ENCODE measurements at places on chromosomes 2 and 18.

GRCh38 chr2:8753609-8754008, 71.8 kb downstream of the ID2 start:
- no peak for DNase-seq

DNA sequence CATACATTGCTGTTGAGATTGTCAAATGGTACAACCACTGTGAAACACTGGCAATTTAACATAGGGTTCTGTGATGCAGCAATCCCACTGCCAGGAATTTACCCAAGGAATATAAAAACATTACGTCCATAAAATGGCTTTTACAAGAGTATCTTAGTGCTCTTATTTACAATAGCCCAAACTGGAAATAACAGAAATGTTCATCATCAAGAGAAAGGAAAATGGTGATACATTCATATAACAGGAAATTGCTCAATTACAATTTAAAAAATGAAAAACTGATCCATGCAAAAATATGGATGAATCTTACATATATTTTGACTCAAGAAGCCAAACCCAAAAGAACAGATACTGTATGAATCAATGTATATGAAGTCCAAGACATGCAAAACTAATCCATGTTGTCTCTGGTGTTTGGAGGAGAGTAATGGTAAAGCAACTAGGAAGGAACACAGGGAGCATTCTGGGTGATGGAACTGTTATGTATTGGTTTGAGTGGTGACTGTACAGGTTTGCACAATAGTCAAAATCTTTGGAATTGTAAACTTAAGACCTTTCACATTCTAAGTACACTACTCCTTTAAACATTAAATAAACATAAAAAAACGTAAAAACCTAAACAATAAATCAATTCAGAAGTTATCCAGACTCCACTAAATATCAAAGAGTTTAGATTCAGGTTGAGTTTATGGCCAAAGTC, 104.8 kb upstream of the WDR75 start:
- DNase-seq, result no peak

GRCh38 chr2:42513252-42513918, 19.6 kb upstream of the KCNG3 start:
- DNase-seq, result peak; percentile 54

GRCh38 chr18:54813977-54814565, 14.2 kb upstream of the RAB27B start:
- no peak for DNase-seq

DNA sequence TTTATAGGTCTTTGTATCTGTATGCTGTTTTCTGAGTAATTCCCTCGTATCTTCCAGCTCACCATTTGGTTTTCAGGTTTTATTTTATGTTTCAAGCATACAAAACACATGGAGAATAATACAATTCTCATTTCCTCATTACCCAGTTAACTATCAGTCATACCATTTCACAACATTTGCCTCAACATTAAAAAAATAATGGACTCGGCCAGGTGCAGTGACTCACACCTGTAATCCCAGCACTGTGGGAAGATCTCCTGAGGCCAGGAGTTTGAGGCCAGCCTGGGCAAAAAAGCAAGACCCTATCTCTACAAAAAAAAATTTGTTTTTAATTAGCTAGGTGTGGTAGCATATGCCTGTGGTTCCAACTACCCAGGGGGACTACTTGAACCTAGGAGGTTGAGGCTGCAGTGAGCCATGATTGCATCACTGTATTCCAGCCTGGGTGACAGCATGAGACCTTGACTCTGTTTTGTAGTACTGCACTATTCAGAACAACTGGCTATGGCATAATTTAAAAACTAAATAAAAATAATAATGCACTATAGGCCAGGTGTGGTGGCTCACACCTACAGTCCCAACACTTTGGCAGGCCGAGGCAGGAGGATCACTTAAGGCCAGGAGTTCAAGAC, 20.3 kb downstream of the NPC1 start:
- DNase-seq, result peak; percentile 49

GRCh38 chr18:48749768-48750167, 201.0 kb downstream of the SMAD7 start:
- DNase-seq, result peak; percentile 47

GRCh38 chr18:58354791-58355190, 274.1 kb downstream of the ALPK2 start:
- no peak for DNase-seq

GRCh38 chr2:220499225-220499624, 871.8 kb downstream of the SLC4A3 start:
- peak; percentile 50 for DNase-seq

GRCh38 chr2:219277703-219278654, 1.2 kb upstream of the DNAJB2 start:
- peak; percentile 87 for DNase-seq

DNA sequence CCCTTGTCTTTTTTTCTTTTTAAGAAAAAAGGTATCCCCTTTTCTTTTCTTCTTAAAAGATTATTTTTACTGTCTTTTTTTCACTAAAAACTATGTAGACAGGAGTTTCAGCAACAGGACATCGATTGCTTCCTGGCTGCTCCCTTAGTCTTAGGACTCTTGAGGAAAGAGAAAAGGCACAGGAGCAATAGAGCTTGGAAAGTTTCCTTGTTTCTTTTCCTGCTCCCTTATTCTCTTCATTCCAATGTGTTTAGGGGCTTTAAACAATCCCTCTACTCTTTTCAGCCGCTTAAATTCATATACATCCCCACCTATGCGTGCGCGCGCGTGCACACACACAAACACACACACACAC, 225.9 kb upstream of the FBXO11 start:
- no peak for DNase-seq

DNA sequence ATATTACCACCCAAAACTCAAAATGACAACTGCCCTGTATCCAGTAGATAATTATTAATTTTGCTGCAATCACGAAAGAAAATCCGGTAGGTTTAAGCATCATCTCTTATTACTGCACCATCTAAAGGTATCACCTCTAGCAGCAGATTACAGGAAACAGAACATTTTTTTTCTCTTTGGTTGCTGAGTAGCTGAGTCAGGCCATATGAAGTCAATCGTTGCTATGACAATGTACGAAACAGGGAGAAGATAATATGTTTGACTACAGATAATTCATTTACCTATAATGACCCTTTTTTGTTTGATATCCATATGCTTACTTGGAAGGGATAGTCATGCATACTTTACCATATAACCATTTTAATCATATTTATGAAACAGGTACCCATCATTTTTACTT, 831.6 kb upstream of the CHAC2 start:
- DNase-seq, result peak; percentile 41

DNA sequence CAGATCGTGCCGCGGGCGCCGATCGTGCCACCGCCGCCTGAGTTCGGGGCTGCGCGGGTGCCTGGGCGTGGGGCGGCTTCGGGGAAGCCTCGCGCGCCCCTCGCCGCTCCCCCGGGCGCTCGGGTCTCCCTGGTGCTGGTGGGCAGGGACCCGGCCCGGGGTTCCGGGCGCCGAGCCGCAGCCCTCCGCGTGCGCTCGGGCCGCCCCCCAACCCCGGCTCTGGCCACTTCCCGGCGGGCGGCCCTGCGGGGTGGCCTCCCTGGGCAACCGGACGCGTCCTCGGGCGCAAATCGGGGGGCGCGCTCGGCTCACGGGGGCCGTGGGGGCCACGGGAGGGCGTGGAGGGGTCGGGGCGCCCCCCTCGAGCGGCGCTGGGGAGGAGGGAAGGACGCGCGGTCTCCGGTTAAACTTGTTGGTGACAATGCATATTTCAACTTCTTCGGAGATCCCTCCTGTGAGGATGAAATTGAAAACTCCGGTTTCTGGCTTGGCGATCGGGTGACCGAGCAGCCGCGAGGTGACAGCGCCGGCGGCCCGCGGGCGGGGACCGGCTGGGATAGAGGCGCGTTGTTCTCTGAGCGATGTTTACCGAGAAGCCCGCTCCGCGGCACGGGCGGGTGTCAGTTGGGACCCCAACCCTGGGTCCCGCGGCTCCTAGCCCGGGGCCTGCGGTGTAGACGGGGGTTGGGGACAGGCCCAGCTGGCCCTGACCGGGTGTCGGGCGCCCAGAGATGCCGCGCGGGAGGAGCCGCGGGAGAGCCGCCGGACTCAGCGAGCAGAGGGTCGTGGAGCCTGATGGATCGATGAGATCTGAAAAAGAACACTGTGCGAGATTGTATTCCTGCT, 676 bp downstream of the SH3BP4 start:
- peak; percentile 36 for DNase-seq

GRCh38 chr2:47903781-47904490, 2.4 kb downstream of the FBXO11 start:
- DNase-seq, result peak; percentile 9

DNA sequence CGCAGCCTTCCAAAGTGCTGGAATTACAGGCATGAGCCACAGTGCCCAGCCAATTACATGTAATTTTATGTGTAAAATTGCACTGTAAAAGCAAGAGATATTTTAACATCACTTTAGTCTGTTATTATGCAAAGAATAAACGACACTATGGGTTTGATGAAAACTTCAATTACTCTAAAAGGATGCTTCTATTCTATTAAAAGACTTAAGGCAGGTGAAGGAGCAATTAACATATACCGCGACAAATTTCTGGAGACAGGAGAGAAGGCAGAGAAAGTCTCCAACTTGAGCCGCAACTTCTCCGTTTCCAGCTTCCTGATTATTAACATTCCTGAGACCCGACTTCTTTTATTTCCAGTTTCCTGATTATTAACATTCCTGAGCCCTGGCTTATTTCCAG, 53.7 kb downstream of the FAM210A start:
- DNase-seq, result no peak

DNA sequence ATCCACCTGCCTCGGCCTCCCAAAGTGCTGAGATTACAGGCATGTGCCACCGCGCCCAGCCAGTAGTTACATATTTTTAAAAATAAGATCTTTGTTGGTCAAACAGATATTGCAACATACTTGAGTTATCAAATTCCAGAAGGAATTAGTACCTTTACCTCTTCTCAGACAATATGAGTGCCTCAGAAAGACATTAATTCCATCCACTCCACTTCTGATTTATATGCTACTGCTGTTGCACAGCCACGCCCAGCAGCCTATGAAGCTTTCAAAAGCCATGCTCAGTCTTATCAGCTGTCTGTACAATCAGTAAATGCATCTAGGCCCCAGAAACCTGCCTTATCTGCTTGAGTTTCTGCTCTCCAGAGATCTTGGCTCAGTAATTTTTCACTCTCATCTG, 47.8 kb downstream of the MEX3C start:
- DNase-seq, result no peak

DNA sequence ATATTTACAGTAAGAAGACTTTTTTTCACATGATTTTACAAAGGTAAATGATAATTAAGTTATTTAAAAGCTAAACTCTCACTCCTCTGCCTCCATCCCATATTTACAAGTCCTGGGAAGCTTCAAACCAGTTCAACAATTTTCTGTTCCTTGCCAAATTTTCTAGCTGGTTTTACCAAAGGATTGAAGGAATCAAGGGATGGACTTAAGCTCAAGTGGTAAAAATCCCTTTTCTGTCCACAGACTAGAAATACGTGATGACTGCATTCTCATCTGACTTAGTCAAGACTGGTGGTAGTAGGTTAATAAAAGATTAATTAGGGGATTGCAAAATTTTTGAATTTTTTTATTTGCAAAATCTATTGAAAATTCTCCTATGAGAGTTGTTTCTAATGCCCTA, 297.3 kb downstream of the MTX2 start:
- no peak for DNase-seq

- peak; percentile 57 for DNase-seq
Observed at GRCh38 chr2:25558262-25558661, 115.1 kb downstream of the DTNB start.

GRCh38 chr2:26002632-26003310, 20.5 kb upstream of the KIF3C start:
- no peak for DNase-seq

Data from kidney tubule cell (primary cell).